ENCODE measurements at places on chromosomes 4 and X.
A peak's percentile ranks its signal among the peaks of the same experiment; 100 is the strongest.

DNA sequence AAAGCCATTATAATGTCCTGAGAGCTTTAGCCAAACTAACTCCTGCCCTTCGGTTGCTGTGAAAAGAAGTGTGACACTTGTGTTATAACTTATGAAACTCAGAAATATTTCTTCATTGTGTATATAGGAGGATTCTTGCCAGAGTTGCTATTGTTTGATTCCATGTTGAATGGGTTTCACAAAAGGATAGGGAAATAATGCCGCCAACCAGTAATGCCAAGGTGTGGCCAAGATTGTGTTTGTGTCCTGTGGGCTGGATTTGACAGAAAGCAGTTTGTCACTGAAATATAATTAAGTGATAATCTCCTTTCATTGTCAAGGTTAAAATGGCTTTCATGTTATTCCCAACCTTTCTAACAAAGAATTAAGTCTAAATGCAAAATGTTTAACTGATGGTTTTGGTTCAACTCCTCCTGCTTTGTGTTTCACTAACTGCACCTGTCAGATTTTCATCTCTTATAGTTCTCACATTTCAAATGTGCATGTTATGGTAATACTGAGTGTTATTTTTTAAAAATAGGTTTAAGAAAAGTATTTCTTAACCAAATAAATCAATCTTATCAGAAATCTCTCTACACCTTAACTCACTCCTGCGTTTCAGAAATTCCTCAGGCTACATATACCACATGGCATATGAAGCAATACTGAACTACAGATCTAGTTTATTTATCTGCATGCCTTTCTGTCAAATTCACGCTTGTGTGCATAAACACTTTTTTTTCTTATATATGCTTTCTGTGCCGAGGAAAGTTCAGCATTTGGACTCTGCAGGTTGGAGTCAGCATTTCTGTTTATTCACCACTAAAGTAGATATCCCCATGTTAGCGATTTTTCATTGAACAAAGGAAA lies at the start of gene CLDN22:
Gene CLDN22, minus strand, starts transcription at position 66 of the 849 bp plus-strand sequence. Its CDS starts 58 bp downstream, at position 8.
- DNase-seq: no peak

- DNase-seq: no peak
Observed at GRCh38 chr4:182604953-182605352, 312.2 kb downstream of the DCTD start.

DNA sequence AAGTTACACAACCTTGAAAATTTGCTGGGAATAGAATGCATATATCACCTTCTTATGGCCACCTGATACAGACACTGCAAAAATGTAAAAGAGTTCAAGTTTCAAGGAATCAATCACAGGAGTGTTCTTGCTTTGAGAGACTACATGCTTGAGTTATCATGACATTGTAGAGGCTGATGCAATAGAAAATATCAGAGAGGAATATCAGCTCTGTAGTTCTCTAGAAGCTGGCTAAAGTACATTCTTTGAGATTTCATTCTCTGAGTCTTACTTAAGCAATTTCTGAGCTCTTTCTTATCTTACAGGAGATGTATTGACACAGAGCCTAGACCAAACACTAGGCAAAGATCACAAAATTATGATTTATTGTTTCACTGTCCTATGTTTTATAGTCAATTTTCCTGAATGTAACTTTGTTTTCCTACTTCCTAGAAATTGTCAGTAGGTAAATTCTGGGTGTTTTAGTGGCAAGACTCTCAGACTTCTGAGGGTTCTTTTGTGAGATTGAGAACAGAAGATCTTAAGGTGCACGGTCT lies 152.1 kb upstream of the HPGD start:
- DNase-seq: peak; percentile 17

GRCh38 chrX:47620303-47620685 lies 637 bp upstream of the SYN1 start:
- no peak for DNase-seq

GRCh38 chrX:54715621-54716020 lies 82.4 kb downstream of the ITIH6 start:
- no peak for DNase-seq

DNA sequence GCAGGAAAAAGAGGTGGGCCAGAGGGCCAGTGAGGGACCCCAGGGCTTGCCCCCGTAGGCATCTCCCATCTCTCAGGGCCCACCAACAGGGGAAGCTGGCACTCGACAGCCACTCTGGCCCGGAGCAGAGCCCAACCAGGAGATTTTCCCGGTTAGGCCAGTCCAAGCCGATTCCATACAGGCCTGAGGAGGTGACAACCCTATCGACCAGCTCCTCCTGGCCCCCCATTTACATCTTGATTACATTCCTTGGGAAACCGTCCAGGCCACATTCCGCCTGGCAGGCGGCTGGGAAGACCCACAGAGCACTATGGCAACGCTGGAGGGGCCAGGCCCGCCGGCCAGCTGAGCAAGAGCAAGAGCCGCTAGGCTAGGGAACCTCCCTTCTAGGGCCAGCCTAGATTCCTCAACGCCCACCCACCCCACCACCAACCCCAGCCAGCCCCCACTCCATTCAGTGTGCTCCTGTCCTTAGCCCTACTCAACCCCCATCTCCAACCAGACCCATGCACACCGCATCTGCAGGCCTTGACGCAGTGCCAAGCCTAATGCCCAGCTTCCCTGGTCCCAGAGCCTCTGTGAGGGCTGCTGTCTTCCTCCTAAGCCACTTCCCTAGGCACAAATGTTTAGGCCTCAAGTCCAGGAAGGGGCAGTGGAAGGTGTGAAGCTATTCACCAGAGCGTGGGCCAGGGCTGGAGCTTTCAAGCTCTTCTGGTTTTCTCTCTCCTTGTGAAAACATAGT lies 161.2 kb downstream of the EFNB1 start:
- peak; percentile 82 for DNase-seq

DNA sequence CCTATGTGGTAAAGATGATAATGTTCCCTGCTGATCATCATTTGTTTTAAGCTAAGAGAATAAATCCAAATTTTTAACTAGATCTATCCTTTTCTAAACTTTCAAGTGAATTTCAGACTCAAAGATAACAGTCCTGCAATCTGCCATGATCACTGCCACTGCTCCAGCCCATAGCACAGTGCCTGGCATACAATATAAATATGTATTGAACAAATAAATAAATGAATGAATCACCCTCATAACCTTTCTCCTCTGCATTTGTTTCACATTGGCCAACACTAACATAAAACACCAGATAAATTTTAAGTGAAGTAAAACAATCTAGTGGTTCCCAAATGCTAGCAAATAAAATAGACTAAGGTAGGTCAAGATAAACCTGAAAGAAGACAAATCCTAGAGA lies 439.0 kb downstream of the GPM6A start:
- peak; percentile 2 for DNase-seq

- peak; percentile 69 for DNase-seq
Observed at GRCh38 chrX:150649096-150649870, 43.9 kb upstream of the MTMR1 start.

GRCh38 chr4:27666943-27667342 lies 806.3 kb downstream of the STIM2 start:
- no peak for DNase-seq

DNA sequence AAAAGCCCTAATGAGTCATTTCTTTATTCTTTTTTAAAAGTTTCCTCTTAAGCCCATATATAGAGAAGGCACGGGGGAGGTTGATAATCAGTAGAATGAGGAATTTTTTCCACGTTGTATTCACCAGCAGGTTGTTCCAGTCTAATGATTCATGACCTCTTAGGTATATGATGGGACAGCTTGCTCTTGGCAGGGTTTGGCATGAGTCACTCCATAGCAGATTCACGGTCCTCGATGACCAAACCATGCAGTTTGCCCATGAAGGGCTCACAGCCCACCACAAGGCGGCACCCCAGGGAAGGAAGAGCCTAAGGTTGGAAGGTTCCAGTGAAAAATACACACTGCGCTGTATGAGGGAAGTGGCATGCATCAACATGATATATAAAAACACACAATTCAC lies 623.8 kb upstream of the DIPK2B start:
- DNase-seq: peak; percentile 86

- DNase-seq: no peak
Observed at GRCh38 chr4:176680668-176681180, 112.0 kb downstream of the VEGFC start.

- no peak for DNase-seq
Observed at GRCh38 chr4:72768364-72768763, 199.3 kb upstream of the ADAMTS3 start.

- DNase-seq: no peak
Observed at GRCh38 chr4:171334549-171334948, 478.7 kb upstream of the GALNTL6 start.

DNA sequence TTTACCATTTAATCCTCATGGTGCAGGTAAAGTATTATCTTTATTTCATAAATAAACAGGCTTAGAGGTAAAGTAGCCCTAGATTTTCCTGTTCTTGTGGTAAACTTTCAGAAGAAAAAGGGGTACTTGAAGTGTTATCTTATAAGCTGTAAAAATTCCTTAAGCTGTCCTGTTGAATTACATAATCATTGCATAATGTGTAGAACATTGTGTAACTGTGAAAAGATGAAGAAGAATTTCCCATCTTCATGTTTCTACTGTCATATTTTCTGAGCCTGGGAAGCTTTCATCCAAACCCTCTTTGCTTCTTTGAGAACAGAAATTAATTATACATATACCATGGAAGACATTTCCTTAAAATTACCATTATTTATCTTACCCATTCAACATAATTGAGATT lies 90.5 kb downstream of the ELOVL6 start:
- DNase-seq: peak; percentile 56

Data from AG10803 (cell line).